NCI-H146 (cell line): ENCODE measurements at places on chromosomes 3 and 15.

GRCh38 chr3:153050978-153051377, 111.0 kb upstream of the RAP2B start:
- DNase-seq: no peak

DNA sequence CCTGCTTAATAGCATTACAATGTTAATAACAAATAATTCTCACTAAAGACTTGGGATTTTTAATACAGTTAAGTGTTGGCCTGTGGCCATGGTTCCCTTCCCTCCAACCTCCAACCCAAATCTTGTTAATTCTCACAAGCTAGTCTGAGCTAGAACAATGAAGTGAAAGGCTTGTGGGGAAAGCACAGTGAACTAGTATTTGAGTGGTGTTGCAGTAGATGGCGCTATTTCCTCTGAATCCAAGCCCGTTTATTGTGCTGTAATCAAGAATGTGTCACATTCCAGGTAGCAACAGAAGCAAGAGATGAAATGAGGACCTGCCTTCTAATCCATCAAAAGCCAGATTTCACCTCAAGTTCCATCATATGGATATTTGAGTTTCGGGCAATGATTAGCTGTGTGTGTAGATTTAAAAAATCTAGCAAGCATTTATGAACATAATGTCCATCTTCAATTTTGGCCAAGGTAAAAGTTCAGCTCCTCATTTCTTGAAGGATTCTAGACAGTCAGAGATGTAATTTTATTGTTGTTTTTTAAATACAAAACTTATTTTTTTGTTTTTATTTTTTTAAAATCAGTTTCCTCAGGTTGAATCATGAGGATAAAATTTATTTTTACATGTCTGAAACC, 160.7 kb downstream of the SQOR start:
- DNase-seq: peak; percentile 87

GRCh38 chr15:84953136-84953535, 28.5 kb upstream of the PDE8A start:
- no peak for DNase-seq

DNA sequence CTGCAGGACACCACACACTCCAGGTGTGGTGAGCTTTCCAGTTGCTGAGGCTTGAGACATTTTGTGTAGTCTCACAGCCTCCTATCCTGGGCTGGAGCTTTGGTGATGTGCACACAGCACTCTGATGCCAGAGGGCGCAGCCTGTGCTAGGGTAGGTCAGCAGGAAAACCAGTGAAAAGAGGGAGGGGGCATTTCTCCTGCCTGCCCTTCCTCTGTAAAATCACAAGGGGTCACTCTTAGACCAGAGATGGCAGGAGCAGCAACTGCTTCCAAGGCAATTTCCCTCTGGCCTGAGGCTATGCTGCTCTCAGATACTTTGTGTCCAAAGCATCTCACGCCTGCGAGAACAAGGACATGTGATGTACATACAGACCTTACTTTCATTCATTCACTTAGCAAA, 16.5 kb upstream of the MUSTN1 start:
- peak; percentile 68 for DNase-seq

DNA sequence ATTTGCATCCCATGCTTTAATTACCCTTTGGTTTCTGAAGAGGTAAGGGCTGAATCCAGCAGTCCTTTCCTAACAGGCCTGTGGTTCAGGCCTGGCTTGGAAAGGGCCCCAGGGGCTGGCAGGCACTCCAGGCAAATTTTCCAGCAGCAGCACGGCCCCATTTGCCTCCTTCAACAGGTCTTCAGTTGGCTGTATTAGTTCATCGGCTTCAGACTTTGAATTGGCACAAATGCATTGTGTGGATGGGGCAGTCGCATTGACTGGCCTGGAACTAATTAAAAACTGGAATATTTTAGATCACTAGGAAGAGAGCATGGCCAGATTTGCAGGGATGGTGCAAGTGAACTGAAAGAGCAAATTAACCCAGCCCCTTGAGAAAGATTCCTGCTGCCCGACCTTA, 207.8 kb upstream of the MCTP2 start:
- no peak for DNase-seq

- no peak for DNase-seq
These were observed 269.0 kb downstream of the OXSM start for GRCh38 chr3:26058901-26059321.

GRCh38 chr3:185250653-185251052, 3.2 kb downstream of the EHHADH start:
- no peak for DNase-seq

- DNase-seq: peak; percentile 58
These were observed 142.3 kb upstream of the CHL1 start for GRCh38 chr3:54240-54639.

GRCh38 chr15:69868756-69869155, 229.0 kb downstream of the TLE3 start:
- DNase-seq: no peak

GRCh38 chr3:168036619-168037018, 59.1 kb downstream of the GOLIM4 start:
- no peak for DNase-seq

- no peak for DNase-seq
These were observed 99.6 kb downstream of the SHQ1 start for GRCh38 chr3:72748659-72749058.

DNA sequence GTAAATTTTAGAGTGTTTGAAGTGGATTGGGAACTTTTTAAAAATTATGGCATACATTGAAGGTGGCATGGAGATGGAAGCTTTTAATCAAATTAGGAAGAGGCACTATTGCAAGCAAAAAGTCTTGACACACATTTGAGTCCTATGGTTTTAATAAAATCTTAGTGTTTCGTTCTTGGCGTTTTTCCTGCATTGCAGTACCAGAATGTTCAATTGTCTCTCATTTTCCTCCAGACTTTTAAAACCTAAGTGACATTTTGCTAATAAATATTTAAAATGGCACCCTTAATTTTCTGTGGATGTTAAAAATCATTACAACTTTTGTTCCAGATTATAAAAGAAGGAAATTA, 2.2 kb downstream of the TGFBR2 start:
- no peak for DNase-seq

- peak; percentile 55 for DNase-seq
These were observed 358.0 kb downstream of the PTPRG start for GRCh38 chr3:61919371-61919770.

GRCh38 chr3:188658606-188659005, 504.6 kb downstream of the LPP start:
- no peak for DNase-seq

GRCh38 chr15:89393056-89393455, 58.4 kb upstream of the POLG start:
- DNase-seq: no peak

GRCh38 chr3:60856257-60857046, 394.8 kb downstream of the FHIT start:
- DNase-seq: no peak

DNA sequence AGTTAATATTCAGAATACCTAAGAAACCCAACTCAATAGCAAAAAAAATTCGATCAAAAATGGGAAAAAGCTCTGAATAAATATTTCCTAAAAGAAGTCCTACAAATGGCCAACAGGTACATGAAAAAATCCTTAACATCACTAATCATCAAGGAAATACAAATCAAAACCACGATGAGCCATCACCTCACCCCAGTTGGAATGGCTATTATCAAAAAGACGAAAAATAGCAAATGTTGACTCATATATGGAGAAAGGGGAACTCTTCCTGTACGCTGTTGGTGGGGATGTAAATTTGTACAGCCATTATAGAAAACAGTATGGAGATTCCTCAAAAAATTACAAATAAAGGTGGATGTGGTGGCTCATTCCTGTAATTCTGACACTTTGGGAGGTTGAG, 29.6 kb upstream of the SGO1 start:
- DNase-seq: no peak

DNA sequence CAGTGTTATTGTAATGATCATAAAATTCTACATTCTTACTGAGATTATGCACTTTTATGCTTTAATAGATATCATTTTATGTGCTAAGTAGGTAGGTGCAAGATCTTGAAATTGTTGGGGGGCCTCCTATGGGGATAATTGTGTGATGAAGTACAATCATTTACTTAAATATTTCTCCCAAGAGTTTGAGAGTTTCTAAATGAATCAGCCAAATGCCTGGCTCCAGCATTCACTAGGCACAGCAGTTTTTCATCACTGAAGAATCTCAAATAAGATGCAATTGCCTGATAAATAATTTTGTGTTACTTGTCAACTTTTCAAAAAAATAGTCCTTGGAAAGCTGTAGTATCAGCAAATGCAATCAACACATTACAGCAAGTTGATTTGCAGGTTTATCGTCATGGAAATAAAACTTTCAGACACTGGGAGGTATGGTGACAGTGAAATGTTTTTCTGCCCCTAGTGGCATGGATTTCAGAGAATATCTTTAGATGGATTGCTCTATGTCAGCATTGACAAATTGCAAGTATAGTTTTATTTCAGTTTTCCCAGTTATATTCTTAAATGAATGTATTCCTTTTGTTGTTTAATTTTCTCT, 167.1 kb downstream of the NEK11 start:
- DNase-seq: no peak

DNA sequence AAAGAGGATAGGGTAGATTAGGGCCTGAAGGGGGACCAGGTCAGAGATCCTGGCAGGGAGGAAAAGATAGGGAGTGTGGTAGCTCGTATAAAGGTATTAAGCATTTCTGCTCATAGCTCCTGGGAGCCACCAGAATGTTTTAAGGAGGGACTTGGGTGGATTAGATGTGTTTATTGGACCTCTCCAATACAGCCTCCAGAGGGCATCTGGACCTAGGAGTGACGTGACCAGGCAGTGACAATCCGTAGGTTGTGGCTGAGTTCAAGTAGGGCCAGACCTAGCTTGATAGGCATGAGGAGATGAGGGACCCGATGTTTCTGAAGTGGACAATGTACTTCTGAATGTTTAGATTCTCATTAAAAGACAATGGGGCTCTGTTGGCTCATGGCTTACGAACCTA, 435.2 kb downstream of the MCTP2 start:
- DNase-seq: no peak

DNA sequence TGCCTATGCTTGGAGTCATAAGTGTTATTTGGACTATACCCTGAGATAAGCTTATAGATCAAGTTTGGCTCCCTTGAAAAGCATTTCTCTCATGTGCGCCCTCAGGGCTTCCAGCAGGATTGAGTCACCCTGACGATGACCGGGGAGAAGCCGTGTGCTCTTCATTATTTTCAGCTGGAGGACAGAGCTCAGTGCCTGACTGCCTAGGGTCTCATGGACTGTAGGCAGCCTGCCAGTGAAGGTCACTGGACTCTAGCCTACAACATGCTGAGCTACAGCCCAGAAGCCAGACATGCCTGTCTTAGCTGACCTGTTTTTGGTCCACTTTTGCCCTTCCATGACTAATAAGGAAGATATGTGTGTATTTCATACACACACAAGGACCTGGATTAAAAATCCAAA, 31.6 kb upstream of the NUDT16 start:
- peak; percentile 33 for DNase-seq

DNA sequence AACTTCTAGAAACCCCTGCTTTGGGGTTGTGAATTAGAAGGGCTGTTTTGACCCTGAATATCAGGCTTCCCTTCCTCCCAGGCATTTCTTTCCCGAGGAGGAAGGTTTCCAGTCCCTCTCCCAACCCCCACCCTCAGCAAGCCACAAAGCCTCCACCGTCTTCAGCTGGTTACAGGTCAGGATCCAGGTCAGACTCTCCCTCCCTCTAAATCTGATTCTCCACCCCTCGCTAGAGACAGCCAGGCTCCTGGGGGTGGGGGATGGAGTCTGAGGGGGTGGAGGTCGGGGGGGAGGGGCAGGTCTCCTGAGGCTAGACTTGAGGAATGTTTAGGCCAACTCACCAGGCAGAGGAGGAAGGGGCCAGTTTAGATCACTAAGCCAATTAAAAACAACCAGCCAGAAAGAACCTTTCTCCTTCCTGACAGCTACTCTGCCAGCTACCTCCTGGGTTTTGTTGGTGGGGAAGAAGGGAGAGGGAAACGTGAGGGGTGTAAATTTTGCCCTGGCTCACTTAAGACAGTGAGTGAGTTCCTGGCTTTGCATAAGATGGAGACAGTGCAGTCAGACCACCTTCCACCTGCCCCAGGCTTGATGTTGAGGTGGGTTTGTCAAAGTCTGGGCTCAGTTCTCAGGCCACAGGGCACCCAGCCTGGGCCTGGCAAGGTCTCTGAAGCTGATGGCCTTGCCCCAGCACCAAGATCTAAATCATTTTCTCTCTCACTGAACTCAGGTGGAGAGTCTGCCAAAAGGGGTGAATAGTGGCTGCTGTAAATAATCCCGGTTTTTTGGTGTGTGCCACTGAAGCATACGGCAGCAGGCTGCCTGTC, 19.5 kb downstream of the BMF start:
- DNase-seq: no peak

DNA sequence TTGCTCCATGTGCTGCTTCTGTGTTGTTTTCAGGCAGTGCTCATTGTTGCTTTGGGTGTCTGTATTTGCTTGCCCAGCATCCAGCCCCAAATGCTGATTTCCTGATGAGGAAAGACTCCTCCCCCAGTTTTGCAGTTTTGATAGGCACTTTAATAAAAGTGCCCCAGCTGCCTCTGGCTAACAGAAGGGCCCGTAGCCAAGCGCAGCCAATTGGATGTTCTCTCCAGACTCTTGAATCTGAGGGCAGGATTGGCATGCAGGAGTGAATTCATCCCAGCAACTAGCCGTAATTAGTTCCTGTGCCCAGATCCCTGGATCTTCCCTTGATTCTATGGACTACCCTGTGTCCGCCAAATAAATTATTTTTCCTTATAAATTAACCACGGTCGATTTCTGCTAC, 14.8 kb upstream of the SEMA5B start:
- no peak for DNase-seq

GRCh38 chr3:25405335-25405734, 22.7 kb upstream of the RARB start:
- DNase-seq: no peak

DNA sequence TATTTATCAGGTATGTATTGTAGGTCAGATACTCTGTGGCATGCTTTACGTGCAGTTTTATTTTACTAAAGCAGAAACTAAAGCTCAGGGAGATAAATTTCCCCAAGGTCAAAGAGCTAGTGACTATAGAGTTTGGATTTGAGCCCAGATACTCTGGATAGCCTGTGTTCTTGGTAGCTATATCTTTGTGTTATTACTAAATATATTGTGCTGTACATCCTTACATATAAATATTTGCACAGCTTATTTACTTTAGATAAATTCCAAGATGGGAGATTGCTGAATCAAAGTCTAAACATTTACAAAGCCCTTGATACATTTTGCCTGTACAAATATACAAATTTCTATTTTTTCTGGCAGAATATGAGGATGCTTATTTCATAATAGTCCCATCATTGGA, 660.9 kb upstream of the NAALADL2 start:
- peak; percentile 19 for DNase-seq

- DNase-seq: no peak
These were observed 227.7 kb upstream of the SOX2 start for GRCh38 chr3:181484026-181484425.

DNA sequence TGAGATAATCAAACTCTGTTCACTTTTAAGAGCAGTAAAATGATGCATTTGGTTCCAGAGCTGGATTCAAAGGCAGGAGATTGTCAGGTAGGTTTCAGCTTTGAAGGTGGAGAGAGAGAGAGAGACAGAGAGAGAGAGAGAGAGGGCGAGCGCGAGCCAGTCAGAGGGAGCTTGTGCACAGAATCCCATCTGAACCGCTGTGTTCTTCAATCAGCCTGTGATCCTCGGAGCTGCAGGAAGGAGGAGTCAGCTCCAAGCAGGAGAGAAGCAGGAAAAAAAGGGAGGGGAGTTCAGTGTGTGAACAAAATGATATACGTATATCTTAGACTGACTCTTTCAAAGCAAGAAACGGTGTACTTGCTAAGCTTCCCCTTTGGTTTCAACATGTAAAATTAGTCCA, at the start of gene GPR149:
GPR149 (minus strand) TSS at position 177 of the 400 bp plus-strand sequence. CDS start 575 bp downstream, outside the sequence.
- peak; percentile 37 for DNase-seq
